ENCODE measurements at places on chromosomes 12 and 14. TPM values are rescaled to one million over a fixed set of nuclear protein-coding genes. Genes with fewer than 3 reads are reported as not detected.

SLC25A29 gene
- 13.4 TPM for total RNA-seq

LRFN5 gene
- 11.3 TPM for total RNA-seq

OAS3 gene
- total RNA-seq: 5.5 TPM

RERGL gene
- not detected for total RNA-seq

DAO gene
- not detected for total RNA-seq

KLHDC2 gene
- total RNA-seq: 97.5 TPM

ERH gene
- total RNA-seq: 56.7 TPM

BDKRB1 gene
- total RNA-seq: 1.3 TPM

CCDC60 gene
- total RNA-seq: not detected

TAS2R31 gene
- 3.7 TPM for total RNA-seq

ARF3 gene
- 42.7 TPM for total RNA-seq
